ENCODE measurements at places on chromosomes 11 and 22.

- DNase-seq = no peak
Measured at GRCh38 chr22:25070956-25071355, 118.4 kb downstream of the KIAA1671 start.

DNA sequence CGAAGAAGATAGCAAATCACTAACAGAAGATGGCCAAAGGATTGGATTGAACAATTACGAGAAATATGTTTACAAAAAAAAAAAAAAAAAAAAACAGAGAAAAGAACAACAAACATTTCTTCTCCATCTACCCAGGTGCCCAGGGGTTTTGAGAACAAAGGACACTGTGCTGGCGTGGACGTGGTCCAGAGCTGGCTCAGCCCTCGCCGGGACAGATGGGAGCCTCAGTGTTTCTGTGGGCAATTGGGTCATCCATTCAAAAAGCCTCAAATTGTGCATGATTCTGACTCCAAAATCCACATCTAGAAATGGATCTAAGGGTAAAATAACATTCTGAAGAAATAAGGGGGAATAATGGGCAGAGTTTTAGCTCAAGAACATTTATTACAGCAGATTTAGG lies 63.1 kb downstream of the DHCR7 start:
- DNase-seq = peak; percentile 70

- DNase-seq = no peak
Measured at GRCh38 chr11:134818516-134818915, 406.5 kb upstream of the B3GAT1 start.

DNA sequence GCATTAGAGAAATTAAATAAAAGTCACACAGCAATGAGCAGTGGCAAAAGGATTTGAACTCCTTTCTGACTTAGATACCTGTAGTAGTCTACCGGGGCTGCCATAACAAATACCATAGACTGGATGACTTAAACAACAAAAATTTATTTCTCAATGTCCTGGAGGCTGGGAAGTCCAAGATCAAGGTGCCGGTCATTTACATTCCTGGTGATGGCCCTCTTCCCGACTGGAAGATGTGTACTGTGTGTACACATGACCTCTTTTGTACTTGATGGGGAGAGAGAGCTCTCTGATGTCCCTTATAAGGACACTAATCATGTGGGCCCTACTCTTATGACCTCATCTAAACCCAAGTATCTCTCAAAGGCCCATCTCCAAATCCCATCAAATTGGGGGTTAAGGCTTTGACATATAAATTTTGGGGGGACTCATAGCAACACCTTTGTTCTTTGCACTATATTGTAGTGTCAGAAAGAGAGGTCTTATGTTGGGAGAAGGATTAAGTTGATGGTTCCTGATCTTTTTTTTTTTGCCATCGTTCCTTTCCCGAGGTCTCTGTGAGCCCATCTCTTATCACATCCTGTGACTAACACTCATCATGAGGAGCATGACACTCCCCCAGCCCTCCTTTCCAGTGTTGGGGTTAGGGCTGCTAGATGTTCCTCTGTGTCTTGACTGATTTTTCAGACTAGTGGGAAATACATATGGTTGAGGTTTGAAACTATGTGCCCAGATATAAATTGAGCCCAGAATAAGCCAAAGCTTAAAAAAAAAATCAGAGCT lies 104.3 kb downstream of the TRAF6 start:
- no peak for DNase-seq

- no peak for DNase-seq
Measured at GRCh38 chr11:73270855-73271477, 1.2 kb upstream of the P2RY6 start.

DNA sequence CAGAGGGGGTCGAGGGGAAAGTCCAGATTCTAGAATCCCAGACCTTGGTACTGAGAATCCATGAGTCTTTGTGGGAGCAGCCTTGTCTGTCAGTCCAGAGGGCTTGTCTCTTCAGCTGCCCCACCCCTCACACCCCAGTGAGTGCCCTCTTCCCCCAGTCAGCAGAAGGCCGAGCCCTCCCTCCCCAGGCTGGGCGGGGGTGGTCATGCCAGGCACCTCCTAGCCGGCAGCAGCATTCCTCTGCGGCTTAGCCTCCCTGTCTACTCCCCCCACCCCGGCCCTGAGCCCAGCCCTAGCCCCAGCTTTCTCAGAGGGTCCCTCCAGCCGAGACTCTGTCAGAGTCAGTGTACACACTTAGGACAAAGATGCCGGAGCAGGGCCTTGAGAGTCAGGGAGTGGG lies 4.6 kb downstream of the SOX10 start:
- DNase-seq = no peak

GRCh38 chr11:69385144-69385820 lies 91.3 kb downstream of the MYEOV start:
- DNase-seq = no peak

- DNase-seq = no peak
Measured at GRCh38 chr11:120432056-120433018, 79.2 kb upstream of the GRIK4 start.

DNA sequence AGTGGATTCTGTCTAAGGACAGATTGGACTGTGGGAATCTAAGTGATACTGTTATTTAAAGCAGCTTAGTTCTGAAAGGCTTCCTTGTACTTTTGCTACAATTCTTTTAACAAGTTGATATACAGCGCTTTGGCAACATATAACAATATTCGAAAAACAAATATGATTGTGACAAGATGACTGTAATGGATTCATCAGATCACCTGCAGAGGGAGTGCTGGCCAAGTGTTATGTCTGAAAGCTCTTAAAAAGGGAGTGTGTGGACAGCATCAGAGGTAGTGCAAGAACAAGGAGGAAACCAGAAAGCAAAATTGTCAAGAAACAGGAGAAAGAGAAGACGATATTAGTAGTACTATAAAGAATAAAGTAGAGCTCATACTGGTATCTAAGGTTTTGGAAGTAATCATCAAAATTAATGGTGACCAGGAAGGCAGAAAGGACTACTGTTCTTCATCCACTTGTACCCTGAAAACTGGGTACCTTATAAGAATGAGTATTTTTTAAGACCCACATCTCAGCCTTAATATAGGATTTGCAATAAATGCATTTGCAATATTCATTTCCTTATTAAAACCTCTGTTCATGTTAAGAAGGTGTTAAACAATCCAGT lies 1112.0 kb upstream of the CCDC90B start:
- DNase-seq = no peak

- DNase-seq = no peak
Measured at GRCh38 chr22:36359470-36359996, 28.2 kb downstream of the MYH9 start.

GRCh38 chr22:22666307-22667091 lies 22.1 kb downstream of the GGTLC2 start:
- no peak for DNase-seq

DNA sequence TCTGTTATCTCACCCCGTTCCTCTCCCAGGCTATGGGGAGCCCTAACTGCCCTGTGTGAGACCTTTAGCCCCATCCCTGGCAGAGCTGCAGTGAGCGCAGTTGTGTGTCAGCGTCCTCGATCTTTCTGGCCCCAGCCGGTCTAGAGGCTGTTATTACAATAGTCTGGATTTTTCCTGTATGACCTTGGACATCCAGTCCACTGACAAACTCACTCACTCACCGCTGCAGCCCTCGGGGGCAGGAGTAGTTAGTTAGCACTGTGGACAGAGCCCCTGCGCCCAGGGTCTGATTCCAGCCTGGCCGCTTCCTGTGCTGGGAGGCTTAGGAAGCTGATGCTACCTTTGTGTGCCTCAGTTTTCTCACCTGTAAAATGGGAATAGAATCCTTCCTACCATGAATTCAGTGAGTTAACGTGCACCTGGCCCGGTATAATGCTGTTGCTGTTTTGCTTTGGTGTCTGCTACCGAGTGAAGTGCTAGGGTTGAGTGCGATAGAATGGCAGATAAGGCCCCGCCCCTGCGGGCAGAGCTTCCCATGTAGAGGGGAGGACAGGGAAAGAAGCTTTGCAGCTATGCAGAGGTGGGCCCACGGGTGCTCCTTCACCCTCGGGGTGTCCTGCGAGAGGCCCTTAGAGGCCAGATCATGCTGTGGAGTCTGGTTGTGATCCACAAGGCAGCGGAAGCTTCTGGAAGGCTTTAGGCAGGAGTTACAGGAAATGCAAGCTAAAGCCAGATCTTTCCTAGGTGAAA lies 3.0 kb downstream of the LRP5 start:
- DNase-seq = no peak

DNA sequence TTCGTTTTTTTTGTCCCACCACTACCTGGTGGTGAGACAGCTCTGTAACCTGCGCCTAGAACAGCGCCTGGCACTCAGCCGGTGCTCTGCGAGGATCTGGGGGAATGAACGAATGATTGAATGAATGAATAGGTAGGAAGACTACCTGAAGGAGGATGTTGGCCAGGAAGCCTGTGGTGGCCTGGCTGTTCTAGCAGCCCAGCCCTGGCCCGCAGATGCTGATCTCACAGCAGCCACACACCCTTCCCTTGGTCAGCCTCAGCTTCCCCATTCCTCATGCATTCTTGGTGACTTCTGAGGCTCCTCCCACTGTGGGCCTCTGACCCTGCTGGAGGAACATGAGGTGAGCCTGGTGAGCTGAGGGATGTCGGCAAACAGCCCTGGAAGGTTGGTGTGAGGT lies 3.7 kb downstream of the TRPM5 start:
- DNase-seq = peak; percentile 18

- peak; percentile 41 for DNase-seq
Measured at GRCh38 chr11:70694371-70694770, 296.0 kb downstream of the CTTN start.

DNA sequence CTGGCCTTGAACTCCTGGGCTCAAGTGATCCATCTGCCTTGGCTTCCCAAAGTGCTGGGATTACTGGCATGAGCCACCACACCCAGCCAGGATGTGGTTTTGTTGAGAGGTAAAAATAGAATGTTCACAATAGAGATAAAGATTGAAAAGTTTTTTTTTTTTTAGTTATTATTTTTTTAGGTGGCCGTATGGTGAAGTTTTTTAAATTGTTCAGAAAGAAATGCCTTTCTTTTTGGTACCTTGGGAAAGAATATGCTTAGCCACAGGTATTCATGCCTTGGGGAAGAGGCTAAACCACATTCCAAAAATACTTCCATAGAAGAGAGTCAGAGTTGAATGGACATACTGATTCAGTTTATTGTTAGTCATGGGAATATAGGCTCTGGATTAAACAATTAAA lies 143.4 kb downstream of the C11orf91 start:
- DNase-seq = no peak

GRCh38 chr22:45271667-45272201 lies 13.0 kb upstream of the UPK3A start:
- DNase-seq = no peak

- DNase-seq = no peak
Measured at GRCh38 chr11:62547691-62548281, 1.2 kb upstream of the AHNAK start.

GRCh38 chr11:17673951-17674350 lies 45.4 kb upstream of the MYOD1 start:
- DNase-seq = no peak

GRCh38 chr11:105220121-105220520 lies 80.6 kb upstream of the CARD18 start:
- DNase-seq = no peak

DNA sequence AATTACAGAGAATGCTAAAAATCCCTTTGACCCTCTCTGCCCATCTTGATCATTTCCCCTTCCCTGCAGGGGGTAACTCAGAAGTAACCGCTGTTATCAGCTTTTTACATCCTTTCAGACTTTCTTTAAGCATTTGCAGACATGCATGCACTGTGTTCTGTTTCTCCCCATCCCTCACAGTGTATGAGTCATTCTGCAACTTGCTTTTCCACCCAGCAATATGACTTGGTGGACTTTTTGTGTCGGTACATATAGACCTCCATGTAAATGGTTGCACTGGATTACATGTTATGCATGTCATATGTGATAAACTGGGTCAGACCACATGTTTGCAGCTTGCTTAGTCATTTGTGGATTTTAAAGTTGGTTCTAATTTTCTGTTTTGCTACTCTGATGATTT lies 87.7 kb upstream of the NECTIN1 start:
- no peak for DNase-seq

DNA sequence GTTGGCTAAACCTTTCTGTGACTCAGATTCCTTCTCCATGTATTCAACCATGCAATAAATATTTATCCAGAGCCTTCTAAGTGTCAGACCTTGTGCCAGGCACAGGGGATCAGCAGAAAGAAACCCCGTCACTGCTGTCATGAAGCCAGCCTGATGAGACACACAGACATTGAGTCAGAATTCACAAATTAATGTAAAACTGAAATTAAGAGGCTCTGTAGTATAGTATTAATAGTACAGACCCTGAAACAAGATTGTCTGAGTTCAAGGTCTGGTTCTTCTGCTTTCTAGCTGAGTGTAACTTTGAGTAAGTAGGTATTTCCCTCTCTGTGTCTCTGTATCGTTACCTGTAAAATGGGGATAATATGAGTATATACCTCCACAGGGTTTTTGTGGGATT lies 46.9 kb downstream of the ME3 start:
- no peak for DNase-seq

All from dorsolateral prefrontal cortex (tissue), 122 donors.